Activated CD4-positive, alpha-beta T cell treated with anti-CD3 and anti-CD28 coated beads, Interleukin-2, amount 10 ng/mL, durations not matched to agents 24 days and 14 days (primary cell): ENCODE measurements at places on chromosomes 13 and 19. TPM values are rescaled to one million over a fixed set of nuclear protein-coding genes. Genes with fewer than 3 reads are reported as not detected.

The EDDM13 gene
- total RNA-seq = 0.59 and 0.98 TPM in 2 replicates

The CEACAM7 gene
- total RNA-seq = not detected in 2 replicates

GRCh38 chr13:39016087-39016486 lies 21.8 kb downstream of the PROSER1 start:
- peak overlapping the region; percentile 69 for H3K27ac ChIP-seq
- peaks cover 57% of the 10 kb centered on the region for H3K36me3 ChIP-seq
- peaks cover 11% of the 10 kb centered on the region for H3K4me1 ChIP-seq

- H3K4me1 ChIP-seq = peaks cover 50% of the 10 kb centered on the region
- peak; percentile 67 for DNase-seq
- peaks cover 44% of the 10 kb centered on the region for H3K36me3 ChIP-seq
- H3K27me3 ChIP-seq = no peaks in the 10 kb centered on the region
Measured at GRCh38 chr19:14514215-14514863, 3.9 kb downstream of the DNAJB1 start.

- DNase-seq = peak; percentile 74
- H3K27me3 ChIP-seq = no peaks in the 10 kb centered on the region
- peaks cover 37% of the 10 kb centered on the region for H3K4me1 ChIP-seq
- peak within 1 kb of the TSS; percentile 86 for H3K4me3 ChIP-seq
- peaks cover 24% of the 10 kb centered on the region for H3K36me3 ChIP-seq
- peak within 1 kb of the TSS; percentile 84 for H3K27ac ChIP-seq
Measured at GRCh38 chr13:48412881-48413351, at the start of gene LPAR6. TSS of gene LPAR6 (minus strand) at chr13:48413113. CDS start at chr13:48412423, 690 bp downstream.
